ENCODE measurements at places on chromosomes 7 and 10.

DNA sequence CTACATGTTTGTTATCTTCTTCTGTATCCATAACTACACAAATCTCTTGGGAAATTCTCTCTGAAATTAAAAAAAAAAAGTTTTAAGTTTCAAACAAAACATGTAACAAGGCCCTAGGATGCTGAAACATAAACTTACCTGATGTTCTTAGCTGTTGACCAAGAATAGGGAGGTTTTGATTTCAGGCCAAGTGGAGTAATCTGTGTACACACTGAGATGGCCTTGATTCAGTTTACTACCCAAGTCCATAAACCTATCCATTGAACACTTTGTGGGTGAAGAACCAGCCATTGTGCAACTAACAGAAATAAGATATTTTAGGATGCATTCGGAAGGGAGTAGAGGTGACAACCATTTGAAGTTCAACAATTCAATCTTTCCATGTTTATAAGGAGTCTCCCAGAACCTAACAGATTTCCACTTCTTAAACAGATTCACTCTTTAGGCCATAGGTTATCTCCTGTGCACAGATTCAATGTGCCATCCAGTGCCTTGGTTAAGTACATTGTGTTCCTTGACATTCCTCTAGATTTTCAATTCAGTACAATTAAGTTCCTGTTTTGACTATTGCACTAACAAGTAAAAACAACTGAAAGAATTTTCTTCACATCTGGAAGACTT lies 143.1 kb downstream of the CRPPA start:
- no peak for DNase-seq

DNA sequence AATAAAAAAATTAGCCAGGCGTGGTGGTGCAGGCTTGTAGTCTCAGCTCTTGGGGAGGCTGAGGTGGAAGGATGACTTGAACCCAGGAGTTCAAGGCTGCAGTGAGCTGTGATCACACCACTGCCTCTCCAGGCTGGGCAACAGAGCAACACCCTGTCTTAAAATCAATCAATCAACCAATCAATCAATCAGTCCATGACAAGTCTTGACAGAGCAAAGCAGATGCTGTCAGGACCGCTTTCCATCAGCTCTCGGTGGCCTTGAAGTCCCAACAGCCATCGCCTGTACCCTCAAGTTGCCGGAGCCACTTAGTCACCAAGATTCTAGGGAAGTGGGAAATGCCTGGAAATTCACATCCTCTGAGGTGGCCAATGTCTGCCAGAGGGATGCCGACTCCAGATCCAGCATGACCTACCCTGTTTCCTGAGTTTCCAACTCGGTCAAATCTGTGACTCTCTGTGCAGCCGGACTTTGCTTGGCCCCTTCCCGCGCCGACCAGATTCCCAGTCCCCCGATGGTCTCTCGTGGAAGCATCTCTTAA lies 871 bp upstream of the CCL24 start:
- DNase-seq, result no peak

DNA sequence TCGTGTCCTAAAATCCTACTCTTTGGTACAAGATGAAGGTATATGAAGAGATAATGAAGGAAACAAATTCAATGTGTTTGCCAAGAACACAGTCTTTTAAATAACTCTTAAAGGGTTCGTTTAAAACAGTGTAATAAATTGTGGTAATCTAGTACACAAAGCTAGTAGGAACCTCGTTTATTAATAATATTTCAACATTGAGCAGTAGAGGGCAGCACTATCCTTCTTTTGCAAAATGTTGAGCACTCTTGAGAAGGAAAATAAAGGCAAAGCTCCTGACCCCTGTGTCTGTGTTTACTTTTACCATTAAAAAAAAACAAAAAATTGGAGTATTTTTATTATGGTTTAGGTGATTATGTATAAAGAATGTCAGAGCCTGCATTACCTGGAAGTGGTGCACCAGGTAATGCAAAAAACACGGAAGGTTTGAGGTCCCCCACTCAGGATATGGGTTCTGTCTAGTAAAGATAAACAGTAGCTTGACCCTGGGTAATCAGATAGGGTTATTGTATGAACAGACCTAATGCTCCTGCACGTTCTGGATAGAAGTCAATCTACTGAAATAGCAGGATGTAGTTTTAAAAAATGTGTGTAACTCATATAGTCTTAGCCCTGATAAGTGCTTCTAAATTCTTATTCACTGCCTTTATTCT lies 5.7 kb upstream of the GOT1 start:
- no peak for DNase-seq

DNA sequence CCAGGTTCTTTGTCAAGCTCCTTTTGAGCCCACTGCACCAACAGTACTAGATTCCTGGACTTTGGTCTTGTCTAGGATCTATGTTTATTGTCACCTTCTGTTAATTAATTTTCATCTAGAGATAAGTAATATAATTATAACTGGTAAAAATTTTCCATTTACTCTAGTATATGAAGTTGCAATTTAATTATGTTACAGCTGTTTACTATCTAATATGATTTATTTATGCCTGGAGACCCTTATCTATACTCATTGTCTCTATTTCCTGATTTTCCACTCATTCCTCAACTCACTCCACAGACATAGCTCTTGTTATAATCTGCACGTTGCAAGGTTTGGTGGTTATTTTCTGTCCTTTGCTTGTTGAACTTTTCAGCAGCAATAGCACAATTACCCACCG lies 63.2 kb upstream of the PHF14 start:
- no peak for DNase-seq

DNA sequence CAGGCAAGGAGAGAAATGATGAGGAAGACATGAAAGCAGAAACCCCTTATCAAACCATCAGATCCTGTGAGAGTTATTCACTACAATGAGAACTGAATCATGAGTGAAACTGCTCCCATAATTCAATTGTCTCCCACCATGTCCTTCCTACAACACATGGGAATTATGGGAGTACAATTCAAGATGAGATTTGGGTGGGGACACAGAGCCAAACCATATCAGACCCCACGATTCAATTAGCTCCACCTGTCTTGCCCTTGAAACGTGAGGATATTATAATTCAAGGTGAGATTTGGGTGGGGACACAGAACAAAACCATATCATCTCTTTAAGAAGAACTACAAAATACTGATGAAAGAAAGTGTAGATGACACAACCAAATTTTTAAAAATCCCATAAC lies 128.9 kb downstream of the IMMP2L start:
- DNase-seq, result no peak

DNA sequence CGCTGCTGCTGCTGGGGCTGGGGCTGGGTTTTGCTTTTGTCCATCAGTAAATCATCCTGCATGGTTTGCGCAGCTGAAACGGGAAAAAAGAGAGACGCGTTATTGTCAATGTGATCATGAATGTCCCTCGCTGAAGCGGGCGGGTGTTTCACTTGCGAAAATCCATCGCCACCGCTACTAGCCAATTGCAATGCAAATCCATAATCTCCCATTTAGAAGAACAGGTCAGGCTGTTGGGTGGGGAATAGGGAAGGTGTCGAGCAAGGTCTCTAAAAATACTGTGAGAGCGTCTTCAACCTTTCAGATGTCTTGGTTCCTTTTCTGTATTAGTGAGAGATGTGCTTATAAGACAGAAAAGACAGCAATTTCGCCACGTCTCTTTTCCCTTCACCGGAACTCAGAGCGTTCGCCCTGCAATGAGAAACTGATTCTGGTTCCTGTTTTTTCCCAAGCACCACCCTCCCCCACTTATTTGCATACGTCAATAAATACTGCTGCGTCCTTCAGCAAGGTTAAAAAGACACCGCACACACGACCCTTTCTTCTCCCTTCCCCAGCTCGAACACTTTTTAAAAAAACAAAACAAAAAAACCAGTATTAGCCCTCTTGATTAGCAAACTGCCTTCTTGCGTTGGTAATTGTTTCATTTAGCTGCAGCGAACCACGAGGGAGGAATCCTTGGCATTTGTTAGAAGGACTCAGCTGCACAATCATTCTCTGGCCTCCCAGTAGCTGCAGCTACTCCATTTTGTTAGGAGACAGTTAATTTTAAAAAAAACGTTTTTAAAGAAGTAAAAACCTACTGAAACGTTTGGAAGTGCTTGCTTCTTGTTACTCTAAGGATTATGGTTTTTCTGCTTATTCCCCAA lies 50.4 kb downstream of the CPEB3 start:
- DNase-seq, result peak; percentile 15
